ENCODE measurements at places on chromosomes 16 and 17.

DNA sequence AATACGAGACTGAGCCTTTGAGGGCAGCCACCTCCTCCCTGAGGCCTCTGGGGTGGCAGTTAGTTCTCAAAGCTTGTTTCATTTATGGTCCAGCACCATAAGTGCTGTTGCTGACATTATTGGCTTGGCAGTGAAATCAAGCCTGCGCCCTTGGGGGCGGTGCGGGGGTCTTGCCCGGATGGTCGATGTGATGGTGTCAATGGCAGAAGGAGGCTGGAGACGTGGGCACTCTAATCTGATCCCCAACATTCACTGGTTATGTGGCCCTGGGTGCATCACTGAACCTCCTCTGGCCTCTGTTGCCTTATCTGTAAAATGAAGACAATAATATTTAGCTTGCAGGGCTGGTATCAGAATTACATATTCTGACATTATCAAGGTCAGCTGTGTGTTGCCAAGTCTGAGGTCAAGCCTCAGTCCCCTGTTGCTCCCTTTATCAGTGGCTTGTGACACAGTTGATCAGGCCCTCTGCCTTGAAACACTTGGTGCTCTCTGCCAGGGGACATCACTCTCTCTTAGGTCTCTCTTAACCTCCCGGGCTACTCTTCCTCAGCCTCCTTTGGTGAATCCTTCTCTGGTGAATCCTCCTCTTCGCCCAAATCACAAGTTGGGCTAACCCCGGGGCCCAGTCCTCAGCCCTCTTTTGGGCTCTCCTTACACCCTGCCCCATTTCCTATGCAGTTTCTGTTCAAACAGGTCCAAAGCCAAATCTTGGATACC is 11.8 kb upstream of the TMEM220 start:
- no peak for DNase-seq

GRCh38 chr17:43350888-43351361 is 47.9 kb upstream of the ARL4D start:
- no peak for DNase-seq

GRCh38 chr17:48597778-48598631 is 4.4 kb upstream of the HOXB5 start:
- no peak for DNase-seq

DNA sequence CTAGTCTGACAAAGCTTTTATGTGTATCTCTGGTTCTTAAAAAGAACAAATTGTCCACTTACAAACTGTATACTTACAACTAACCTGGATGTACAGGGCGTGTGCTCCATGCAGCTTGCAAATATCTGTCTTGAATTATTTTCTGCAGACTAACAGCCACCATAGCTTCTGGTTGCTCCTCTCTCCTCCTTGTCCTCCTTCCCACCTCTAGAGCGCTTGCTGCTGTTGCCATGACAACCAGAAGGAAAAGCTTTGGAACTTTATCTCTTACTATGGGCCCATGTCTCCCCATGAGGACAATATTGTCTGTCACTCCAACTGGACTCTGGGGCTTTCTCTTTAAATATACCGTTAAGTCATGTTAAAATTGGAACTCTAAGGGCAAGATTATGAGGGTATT is 71.5 kb upstream of the DHX40 start:
- DNase-seq: no peak

DNA sequence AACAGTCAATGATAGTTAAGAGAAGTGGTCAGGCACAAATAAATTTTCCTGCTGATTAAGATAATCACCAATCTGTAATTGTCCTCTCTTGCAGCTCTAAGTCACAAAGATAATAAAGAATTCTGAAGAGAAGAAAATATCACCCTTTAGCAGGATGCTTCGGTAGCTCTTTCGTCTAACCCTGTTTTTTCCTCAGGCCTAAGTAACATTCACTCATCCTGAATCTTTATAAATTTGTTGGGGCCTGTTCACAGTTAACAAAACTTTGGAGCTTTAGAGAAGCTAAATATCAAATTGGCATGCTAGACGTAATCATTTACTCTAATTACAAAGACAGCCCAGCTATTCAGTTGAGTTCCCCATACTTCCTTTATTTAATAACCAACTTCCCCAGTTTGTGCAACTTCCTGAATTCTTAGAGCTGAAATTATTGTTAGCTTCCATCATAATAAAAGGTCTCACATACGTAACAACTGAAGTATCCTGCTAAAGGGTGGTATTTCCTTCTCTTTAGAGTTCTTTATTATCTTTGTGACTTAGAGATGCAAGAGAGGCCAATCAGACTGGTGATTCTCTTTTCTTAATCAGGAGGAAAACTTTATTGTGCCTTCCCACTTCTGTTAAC is 118.6 kb downstream of the TANGO6 start:
- DNase-seq: no peak
